Stimulated activated CD4-positive, alpha-beta T cell treated with anti-CD3 and anti-CD28 coated beads, TNF-alpha, amount 100 ng/mL, for 1 hour (primary cell): ENCODE measurements at places on chromosomes 1 and 21.

- DNase-seq = no peak
Observed at GRCh38 chr1:112504001-112504660, 4.6 kb upstream of the WNT2B start.

- no peak for DNase-seq
Observed at GRCh38 chr1:154407198-154408091, 2.3 kb downstream of the IL6R start.

DNA sequence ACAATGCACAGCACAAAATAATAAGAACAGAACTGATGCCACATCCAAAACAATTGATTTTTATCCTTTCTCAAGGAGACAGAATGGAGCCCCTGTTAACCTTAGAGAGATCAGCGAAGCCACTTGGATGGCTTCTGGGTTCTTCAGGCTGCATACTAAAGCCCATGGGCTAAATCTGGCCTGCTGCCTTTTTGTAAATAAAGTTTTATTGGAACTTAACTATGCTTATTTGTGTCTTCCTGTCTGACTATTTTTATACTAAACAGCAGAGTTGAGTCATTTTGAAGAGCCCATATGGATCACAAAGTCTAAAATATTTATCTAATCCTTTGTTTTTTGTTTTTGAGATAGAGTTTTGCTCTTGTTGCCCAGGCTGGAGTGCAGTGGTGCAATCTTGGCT is 16.3 kb upstream of the PPM1J start:
- DNase-seq = no peak

DNA sequence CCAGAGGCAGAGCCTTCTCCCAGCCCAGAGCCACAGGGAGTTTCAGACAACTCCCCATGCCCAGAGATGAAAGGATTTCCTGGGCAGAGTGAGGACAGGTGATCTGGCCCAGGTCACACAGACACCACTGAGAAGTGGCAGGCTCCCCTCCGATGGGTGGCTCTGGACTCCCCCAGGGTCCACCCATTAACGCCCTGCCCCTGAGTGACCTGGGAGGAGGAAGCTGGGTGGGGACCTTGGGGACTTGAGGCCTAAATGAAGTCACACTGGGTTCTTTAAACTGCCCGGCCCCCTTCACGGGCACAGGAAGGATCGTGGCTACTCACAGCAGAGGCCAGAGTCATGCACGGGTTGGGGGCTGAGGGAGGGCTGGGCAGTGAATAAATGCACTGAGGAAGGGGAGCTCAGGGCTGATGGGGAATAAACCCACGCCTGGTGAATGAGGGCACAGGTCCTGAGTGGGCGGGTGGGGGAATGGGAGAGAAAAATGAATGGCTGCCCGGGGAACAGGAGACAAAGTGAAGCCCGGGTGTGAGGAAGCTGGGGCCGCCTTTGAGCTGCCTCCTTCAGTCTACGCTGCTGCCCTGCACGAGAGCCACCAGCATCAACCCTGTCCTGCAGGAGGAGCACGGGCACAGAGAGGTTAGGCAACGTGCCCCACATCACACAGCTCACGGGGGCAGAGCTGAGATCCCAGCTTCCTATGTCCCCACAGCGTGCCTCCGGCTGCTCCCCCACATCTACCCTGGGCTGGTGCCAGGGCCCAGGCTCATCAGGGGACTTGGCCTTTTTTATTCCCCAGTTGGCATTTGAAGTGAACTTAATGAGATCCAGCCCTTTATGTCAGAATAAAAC is 404.3 kb downstream of the MATN1 start:
- DNase-seq = no peak

- no peak for DNase-seq
Observed at GRCh38 chr1:179952186-179952585, 2.4 kb upstream of the CEP350 start.

- DNase-seq = no peak
Observed at GRCh38 chr1:147389532-147390184, 147.2 kb downstream of the CHD1L start.

- DNase-seq = no peak
Observed at GRCh38 chr1:175204330-175204729, 11.8 kb upstream of the KIAA0040 start.

- no peak for DNase-seq
Observed at GRCh38 chr1:34714386-34714785, 40.5 kb upstream of the GJB5 start.

- no peak for DNase-seq
Observed at GRCh38 chr1:93779540-93780165, 98.0 kb upstream of the BCAR3 start.

- no peak for DNase-seq
Observed at GRCh38 chr1:12201352-12202189, 28.3 kb upstream of the VPS13D start.
